Stimulated activated CD8-positive, alpha-beta memory T cell treated with anti-CD3 and anti-CD28 coated beads, Interleukin-4, amount 100 ng/mL, for 4 hours (primary cell): ENCODE measurements at places on chromosomes 2 and 18.

GRCh38 chr2:40213619-40214018 lies 238.3 kb downstream of the SLC8A1 start:
- no peak for DNase-seq

GRCh38 chr2:121248766-121249343 lies 36.1 kb downstream of the TFCP2L1 start:
- DNase-seq: no peak

GRCh38 chr2:128354161-128354560 lies 35.5 kb upstream of the HS6ST1 start:
- DNase-seq: no peak

DNA sequence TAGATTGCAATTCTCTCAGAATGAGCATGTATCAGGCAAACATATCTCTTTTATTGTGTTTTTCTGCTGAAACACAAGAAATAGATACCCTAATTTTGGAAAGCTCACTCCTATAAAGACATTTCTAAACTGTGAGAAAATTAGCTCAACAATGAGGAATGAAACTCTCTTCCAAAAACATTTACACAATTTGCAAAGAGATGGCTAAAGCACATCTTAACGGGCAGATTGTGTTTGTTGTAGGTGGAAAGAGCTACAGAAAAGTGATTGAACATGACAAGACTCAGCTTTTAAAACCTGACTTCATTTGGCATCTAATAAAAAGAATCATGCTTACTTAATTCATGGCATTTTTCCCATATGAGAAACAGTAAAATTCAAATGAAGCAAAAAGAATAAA lies 175.0 kb upstream of the SLC39A10 start:
- no peak for DNase-seq

DNA sequence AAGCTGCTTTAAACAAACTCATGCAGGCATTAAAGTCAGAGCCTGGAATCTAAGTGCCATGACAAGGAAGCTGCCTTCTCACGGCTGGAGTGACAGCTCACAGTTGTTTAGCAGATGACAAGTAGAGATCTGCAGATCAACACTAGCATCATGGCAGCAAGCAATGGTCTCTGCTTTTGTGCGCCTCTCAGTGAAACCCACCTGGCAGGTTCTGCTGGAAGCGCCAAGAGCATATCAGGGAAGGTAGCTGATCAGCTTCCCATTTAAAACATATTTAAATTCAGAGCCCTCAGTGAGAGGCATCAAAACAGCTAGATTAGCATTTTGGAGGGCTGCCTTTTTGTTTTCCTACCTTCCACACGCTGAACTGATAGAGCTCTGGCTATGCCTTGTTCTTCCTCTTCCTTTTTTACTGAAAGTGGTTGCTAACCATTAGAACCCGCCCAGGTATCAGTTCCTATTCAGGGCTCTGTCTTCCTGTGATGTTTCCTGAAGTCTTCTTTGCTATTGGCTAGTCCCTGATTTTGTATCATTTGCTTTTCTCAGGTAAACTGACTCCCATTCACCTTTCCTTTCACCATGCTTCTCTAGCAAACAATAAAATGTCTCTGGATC lies 70.8 kb downstream of the TMEM200C start:
- DNase-seq: no peak

DNA sequence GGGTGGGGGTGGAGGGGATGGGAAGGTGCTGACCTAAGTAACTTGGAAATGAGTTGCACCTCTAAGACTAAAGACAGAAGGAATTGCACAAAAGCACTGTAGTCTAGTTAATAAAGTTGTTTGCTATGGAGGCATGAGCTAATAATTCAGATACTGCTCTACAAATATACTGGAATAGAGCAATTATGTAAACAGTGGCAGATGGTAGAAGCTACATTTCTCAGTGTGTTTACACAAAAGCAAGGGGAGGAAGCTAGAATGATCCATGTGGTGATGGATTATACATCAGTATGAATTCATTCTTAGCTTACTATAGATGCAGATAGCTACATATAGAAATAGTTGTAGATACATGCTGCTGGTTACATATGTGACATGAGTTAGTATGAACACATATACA lies 27.6 kb upstream of the UBE2F start:
- no peak for DNase-seq

DNA sequence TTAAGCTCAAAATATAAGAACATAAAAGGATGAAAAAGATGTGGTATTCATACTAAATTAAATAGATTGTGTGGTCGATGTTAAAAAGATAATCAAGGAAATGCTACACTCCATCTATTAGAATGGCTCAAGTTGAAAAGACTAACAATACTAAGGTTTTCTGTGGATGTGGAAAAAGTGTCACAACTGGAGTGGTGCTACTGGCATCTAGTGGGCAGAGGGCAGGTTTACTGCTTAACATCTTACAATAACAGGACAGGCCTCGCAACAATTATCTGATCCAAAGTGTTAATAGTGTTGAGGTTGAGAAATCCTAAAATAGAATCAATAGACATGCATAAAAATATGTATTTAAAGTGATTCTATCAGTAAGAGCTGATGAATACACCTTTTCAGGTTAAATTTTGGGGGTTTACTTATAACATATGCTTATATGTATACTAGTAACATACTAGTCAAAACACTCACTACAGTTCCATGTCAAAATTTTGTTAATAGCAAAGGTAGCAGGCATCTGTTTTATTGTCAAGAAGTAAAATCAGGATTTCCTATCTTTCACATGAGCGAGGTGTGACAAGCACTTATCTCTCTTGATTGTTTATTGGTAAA lies 91.5 kb upstream of the TMEFF2 start:
- DNase-seq: no peak

GRCh38 chr2:230842473-230842872 lies 22.3 kb upstream of the ITM2C start:
- no peak for DNase-seq

- DNase-seq: no peak
Measured at GRCh38 chr18:24470022-24470618, 9.7 kb downstream of the HRH4 start.

DNA sequence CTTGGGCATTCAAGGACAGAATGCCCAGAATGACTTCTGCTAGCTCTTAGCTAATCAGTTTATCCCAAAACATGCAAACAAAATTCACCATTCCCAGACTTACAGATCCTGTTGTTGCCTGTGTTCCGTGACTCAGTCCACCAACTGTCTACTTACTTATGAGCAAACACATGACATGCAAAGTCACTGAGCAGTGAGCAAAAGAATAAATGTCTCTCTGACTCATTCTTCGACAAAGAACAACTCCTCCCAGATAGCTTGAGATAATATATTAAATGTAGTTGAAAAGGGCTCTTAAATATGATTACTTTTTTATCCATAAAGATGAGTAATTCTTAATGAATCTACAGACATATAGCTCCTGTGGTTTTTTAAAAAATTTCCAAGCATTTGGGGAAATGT lies 9.0 kb upstream of the CREG2 start:
- DNase-seq: no peak

- peak; percentile 30 for DNase-seq
Measured at GRCh38 chr2:231104115-231104713, 20.6 kb downstream of the HTR2B start.

DNA sequence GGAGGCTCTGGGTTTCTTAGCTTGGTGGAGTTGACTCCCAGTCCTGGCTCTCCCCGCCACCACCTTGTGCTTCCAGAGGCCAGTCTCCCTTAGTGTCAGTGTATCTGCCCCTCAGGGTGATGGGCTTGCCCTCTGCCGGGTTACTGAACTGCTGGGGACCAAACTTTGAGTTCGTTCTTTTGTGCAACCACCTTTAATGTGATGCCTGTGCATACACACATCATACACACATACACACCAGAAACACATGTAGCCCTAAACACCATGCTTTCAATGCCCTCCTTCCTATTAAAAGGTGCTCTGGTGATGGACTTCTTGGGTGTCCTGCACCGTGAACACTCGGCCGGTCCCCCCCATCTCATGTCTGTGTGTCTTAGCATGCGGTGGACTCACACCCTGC lies 315.1 kb upstream of the EPAS1 start:
- no peak for DNase-seq

- no peak for DNase-seq
Measured at GRCh38 chr18:37564711-37565100, 892 bp downstream of the CELF4 start.

GRCh38 chr18:21911551-21911950 lies 171.0 kb downstream of the MIB1 start:
- DNase-seq: no peak

GRCh38 chr2:167198009-167198408 lies 309.7 kb downstream of the XIRP2 start:
- no peak for DNase-seq
